NCI-H510A (cell line): ENCODE measurements at places on chromosomes 5 and 9.

- DNase-seq, result no peak
These were observed 297.8 kb downstream of the CWC27 start for GRCh38 chr5:65066387-65067146.

GRCh38 chr9:128024761-128025308 lies 42.3 kb downstream of the NAIF1 start:
- no peak for DNase-seq

GRCh38 chr9:124214596-124215367 lies 43.0 kb upstream of the NEK6 start:
- no peak for DNase-seq

DNA sequence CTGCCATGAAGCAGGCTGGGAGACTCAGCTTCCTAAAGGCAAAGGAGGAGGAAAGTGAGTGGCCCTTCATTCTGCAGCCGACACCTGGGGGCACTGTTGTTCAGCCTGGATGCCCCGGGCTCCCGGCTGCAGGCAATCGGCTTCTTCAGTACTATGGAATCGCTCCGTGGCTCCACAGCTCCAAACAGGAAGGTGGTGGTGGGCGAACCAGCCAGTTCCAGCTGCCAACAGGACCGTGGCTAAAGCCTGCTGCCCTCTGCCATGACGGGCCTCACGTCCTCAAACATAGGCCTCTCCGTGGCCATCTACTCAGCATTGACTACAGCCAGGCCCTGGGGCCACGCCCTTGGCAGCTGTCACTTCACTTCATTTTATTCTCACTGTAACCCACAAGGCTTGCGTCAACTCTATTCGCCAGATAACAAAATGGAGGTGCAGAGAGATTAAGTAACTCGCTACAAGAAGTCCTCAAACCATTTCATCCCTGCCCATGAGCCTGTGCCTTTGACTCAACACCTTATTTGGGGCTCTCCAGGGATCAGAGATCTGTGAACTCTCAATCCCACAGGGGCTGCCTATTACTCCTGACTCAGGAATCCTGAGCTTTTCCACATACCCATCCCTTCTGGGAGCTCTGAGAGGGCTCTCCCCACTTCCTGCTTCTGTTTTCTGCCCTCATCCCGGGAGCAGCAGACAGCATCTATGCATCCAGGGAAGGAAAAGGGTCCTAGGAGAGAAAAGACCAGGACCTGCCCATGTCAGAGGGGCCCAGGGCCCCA lies 38.0 kb downstream of the PAX5 start:
- DNase-seq, result peak; percentile 34

GRCh38 chr5:169263591-169263990 lies 37.3 kb downstream of the SLIT3 start:
- no peak for DNase-seq

DNA sequence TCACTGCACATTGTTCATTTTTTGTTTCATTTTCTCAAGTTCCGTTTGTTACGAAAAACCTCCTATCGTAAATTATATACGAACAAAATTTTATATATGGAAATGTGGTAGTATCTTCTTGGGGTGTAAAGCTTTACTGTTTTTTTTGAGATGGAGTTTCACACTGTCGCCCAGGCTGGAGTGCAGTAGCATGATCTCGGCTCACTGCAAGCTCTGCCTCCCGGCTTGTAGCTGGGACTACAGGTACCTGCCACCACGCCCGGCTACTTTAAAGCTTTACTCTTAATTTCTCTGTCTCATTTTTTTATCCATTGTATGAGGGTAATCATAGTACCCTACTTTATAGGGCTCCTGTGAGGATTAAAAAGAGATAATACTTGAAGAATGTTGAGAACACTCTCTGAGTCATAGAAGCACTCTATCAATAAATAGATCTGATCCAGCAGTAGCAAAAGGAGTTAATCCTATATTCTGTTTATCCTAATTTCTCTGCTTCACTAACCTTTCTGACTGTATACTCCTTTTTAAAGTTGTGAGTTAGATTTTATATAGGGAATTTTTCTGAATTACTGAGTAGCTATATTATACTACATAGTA lies 5.6 kb upstream of the LRRC70 start:
- no peak for DNase-seq

DNA sequence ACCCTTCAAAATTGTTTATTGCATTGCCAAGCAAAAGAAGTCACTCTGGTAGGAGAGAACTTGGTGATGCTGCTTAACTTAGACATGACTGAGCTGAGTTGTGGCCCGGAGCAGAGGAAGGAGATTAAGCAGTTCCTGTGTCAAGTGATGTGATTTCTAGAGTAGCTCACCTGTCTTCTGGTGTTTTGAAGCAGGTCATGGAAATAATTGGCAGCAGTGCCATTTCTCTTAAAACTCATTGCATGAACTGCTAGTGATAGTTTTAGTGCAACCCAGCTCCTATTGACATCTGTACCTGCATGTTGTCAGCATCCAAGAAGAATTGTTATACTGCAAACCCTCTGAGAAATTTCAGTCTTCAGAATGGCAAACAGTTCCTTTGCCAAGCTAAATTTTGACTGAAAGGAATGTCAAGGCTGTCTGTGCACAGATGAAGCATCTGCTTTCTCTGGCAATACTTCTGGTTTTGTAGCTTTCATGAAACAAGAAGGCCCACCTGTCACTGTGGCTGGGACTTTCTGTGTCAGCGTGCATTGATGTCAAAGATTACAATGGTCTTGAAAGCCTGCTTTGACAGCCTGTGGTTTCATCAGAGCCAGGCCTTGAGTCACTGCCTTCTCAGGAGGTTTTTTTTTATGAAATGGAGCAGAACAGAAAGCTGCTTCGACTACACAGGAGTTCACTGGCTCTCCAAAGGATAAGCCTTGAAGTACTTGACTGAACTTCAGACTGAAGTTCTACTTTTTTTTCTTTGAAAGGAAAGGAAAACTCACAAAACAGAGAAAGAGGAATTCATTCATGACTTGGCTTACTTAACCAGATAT lies 90.6 kb downstream of the RALGPS1 start:
- no peak for DNase-seq

DNA sequence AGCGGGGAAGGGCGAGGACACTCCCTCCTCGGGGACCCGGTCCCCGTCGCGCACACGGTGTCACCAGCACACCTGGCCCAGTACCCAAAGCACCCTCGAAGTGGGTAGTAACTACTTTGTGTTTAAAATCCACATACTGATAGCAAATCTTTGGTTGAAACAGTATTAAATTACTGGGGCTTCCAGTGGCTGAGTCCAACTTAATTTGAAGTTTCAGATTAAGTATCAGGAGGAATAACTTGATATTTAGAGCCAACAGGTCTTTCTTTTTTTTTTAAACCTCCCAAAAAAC lies 615 bp downstream of the ATG10 start:
- DNase-seq, result no peak

GRCh38 chr9:35618854-35619799 lies 914 bp upstream of the CD72 start:
- DNase-seq, result no peak

DNA sequence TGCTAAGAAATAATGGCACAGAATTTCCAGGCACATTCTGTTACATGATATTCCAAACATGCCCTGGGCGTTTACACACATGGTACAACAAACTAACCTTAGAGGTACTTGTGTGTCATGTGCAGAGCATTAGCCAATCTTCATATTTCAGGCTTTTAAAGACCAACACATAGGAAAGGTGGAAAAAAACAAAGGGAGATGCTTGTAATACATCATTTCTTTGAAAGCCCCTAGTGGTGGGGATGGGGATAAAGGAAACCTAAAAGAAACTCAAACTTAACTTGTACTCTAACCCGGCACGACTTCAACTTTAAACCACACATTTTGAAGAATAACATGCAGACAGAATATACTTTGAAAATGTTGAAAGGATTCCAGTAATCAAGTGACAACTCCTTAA lies 133.6 kb downstream of the PTPRD start:
- no peak for DNase-seq

- no peak for DNase-seq
These were observed 97.3 kb downstream of the ANKRD18A start for GRCh38 chr9:38523121-38523520.

GRCh38 chr9:134067904-134068743 lies at the start of gene BRD3:
Gene BRD3, minus strand, starts transcription at chr9:134068026. Its CDS starts 14,549 bp downstream, at chr9:134053477.
- peak; percentile 90 for DNase-seq
